Stimulated activated naive CD4-positive, alpha-beta T cell treated with Interleukin-2 at 50 U/mL for 16 hours (primary cell): ENCODE measurements at places on chromosomes 4 and X.

DNA sequence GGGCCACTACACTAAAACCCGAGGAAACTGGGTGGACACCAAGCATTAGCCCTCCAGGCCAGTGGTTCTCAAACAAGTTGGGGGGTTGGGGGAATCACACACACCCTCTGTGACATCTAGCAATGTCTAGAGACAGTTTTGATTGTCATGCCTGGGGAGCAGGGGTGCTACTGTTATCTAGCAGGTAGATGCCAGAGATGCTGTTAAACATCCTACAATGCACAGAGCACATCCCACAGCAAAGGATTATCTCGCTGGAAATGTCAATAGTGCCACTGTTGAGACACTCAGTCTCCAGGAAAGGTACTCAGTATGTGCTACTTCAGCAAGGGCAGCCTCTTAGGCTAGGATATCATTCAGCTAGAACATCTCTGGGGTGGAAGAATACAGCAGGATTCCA, 1.3 kb downstream of the SMC1A start:
- DNase-seq = no peak

GRCh38 chrX:135411893-135412292, 9.9 kb upstream of the SMIM10L2A start:
- no peak for DNase-seq

DNA sequence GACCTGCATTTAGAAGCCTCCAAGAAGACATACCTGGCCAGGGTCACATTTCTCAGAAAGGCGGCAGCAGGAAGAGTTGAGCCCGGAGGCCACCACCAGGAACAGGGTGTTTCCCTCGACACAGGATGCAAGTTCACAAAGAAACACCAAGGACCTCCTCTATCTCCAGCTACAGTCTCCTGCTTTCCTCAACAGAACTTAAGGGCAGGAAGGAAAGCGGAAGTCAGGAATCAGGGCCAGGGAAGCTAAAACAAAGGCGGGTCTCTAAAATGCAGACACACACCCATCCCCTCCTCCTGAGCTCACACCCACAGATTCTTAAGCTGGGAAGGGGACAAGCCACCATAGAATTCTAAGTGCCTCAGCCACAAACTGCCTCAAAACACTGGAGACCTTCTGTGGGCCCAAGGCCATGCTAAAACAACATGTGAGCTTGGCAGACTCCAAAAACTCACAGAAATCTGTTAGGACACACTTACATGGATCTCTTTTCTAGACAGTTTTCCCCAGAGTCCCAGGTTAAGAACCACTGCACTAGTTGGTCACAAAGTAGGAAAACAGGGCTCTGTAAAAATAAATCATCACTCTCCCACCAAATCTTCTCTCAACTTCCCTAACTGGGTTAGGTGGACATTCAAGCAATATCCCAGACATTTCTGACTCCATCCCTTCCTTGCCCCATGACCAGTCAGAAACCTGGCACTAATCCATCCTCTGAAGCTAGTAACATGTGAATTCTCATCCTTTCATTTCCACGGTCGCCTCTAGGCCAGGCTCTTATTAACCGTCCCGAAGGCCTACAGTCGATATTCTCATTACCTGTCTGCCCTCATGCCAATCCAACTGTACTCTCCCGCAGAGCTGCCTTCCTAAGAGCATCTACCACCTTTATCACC, 163.2 kb downstream of the APBB2 start:
- no peak for DNase-seq

- no peak for DNase-seq
Observed at GRCh38 chr4:81685104-81685503, 213.4 kb upstream of the RASGEF1B start.

DNA sequence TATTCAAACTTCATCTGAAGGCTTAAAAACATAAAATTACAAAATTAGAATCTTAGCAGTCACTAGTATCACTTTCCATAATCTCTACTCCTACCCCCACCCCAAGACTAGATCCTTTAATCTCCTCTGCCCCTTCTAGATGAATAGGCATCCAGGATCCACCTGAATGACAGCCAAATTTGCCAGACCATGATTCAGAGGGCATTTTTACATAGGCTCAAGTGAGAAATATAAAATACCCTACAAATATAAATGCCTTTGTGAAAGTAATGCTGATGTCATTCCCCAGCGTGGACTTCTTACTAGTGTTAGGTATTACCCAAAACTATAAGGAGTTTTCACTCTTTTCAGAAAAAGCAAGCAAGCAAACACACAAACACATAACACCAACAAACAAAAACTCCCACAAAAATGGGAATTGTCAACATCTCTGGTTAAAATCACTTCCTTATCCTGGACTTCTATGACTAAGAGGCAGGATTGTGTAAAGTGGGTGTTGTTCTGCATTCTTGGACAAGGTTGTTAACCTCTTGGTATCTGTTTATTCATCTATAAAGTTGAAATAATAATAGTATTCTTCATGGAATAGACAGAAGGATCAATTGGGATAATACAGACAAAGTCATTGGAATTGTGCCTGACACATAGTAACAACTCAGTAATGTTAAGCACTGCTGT, 51.3 kb upstream of the TMPRSS11F start:
- DNase-seq = no peak

DNA sequence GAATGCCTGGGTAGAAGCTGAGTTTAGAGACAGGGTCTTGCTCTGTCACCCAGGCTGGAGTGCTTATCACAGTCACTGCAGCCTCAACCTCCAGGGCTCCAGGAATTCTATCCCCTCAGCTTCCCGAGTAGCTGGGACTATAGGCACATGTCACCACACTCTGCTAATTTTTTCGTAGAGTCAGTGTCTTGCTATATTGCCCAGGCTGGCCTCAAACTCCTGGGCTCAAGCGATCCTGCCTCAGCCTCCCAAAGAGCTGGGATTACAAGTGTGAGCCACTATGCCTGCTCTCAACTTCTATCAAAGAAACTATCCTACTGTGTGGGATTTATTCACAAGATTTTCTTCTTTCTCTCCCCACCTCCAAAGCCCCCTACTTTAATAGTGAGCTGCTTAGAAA, 15.7 kb downstream of the MAPK10 start:
- DNase-seq = no peak

- DNase-seq = no peak
Observed at GRCh38 chr4:140363558-140363957, 9.9 kb upstream of the SCOC start.

GRCh38 chr4:79917246-79917645, 155.8 kb downstream of the ANTXR2 start:
- peak; percentile 25 for DNase-seq
